ENCODE measurements at places on chromosomes 2 and 18. TPM values are rescaled to one million over a fixed set of nuclear protein-coding genes. Genes with fewer than 3 reads are reported as not detected.

Gene CIDEA
- not detected for total RNA-seq

GRCh38 chr2:25091265-25091664 lies 49.4 kb downstream of the EFR3B start:
- DNase-seq = no peak
- H3K4me1 ChIP-seq = no peaks in the 10 kb centered on the region
- no peaks in the 10 kb centered on the region for H3K27me3 ChIP-seq
- no peak overlapping the region for H3K4me3 ChIP-seq
- H3K27ac ChIP-seq = no peak overlapping the region

DNA sequence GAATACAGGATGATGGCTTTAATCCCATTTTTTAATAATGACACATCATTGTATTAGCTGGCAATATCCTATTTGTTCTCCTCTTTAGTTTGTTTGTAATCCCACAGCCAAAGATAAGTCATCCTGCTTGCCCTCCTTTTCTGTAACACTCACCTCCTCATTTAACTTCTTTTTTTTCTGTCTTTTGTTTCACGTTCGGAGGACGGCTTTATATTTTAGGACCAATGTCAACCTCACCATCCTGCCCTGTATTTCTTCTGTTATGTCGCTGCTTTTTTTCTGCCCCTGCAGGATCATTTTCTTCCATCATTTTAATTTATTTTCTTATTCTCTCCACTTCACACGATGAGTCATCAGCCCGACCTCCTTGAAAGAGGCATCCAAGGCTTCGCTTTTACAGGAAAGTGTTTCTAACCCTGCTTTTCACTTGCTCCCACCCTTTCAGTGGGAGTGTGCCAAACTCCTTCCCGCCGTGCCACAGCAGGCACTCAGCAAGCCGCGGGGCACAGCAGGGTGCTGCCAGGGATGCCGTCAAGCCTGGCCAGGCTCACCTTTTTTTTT lies 11.4 kb downstream of the RAB31 start:
- no peak for DNase-seq
- H3K36me3 ChIP-seq = no peaks in the 10 kb centered on the region
- H3K27ac ChIP-seq = peak overlapping the region; percentile 45
- no peaks in the 10 kb centered on the region for H3K27me3 ChIP-seq
- peaks cover 13% of the 10 kb centered on the region for H3K4me1 ChIP-seq

Gene HOXD1
- total RNA-seq = not detected

Gene SPATA3
- not detected for total RNA-seq

DNA sequence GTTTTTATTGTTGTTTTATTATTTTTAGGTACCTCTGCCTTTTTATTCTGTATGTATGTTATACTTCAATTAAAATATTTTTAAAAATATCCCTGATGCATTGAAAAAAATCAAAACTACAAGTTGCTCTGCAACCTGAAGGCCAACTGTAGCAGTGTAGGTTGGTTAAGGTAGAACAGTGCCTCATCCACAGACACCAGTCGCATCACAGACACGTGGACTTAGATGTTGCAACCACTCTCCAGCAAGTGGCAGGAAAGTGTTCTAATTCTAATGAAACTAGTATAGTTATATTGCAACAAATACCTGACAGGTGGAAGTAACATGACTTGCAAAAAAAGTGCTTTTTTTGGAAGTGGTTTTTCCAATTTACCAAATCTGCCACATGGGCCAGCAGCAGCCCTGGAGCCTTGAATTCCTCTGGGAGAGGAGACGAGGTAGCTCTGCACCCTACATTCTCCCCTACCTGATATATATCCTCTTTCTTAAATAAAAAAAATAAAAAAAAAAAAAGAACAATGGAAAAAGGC lies 28.4 kb upstream of the SLC3A1 start:
- H3K4me1 ChIP-seq = peaks cover 3% of the 10 kb centered on the region
- no peak overlapping the region for H3K27ac ChIP-seq
- no peaks in the 10 kb centered on the region for H3K36me3 ChIP-seq
- no peaks in the 10 kb centered on the region for H3K27me3 ChIP-seq
- no peak for DNase-seq

Gene FZD7
- 14.4 TPM for total RNA-seq

Gene C2orf80
- total RNA-seq = not detected

GRCh38 chr2:29372185-29372584 lies 257.0 kb downstream of the CLIP4 start:
- no peak for DNase-seq
- H3K4me3 ChIP-seq = no peak overlapping the region
- H3K27me3 ChIP-seq = peaks cover 3% of the 10 kb centered on the region
- no peaks in the 10 kb centered on the region for H3K4me1 ChIP-seq
- no peak overlapping the region for H3K27ac ChIP-seq

- H3K27ac ChIP-seq = peak overlapping the region; percentile 68
- H3K36me3 ChIP-seq = no peaks in the 10 kb centered on the region
- peak overlapping the region; percentile 6 for H3K4me3 ChIP-seq
- DNase-seq = peak; percentile 58
- H3K4me1 ChIP-seq = peaks cover 32% of the 10 kb centered on the region
These were observed 183.1 kb upstream of the ARL4C start for GRCh38 chr2:234679741-234680687.

DNA sequence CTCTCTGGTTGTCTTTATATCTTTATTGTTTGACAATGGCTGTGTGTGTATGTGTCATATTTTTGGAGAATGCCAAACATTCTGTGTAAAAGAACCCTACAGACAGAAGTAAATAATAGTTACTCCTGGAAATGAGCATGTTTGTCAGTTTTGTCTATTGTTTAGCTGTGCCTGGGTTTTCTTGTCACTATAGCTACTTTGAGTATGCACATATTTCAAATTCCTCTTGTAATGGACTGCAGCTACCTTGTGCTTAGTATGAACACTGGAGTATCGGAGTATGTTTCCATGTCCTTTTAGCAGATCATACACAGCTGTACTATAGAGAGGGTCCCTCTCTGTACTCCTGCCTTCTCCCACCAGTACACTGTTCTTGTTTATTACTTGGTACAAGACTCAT lies 58.0 kb upstream of the DOCK10 start:
- no peaks in the 10 kb centered on the region for H3K36me3 ChIP-seq
- peaks cover 15% of the 10 kb centered on the region for H3K4me1 ChIP-seq
- H3K4me3 ChIP-seq = no peak overlapping the region

DNA sequence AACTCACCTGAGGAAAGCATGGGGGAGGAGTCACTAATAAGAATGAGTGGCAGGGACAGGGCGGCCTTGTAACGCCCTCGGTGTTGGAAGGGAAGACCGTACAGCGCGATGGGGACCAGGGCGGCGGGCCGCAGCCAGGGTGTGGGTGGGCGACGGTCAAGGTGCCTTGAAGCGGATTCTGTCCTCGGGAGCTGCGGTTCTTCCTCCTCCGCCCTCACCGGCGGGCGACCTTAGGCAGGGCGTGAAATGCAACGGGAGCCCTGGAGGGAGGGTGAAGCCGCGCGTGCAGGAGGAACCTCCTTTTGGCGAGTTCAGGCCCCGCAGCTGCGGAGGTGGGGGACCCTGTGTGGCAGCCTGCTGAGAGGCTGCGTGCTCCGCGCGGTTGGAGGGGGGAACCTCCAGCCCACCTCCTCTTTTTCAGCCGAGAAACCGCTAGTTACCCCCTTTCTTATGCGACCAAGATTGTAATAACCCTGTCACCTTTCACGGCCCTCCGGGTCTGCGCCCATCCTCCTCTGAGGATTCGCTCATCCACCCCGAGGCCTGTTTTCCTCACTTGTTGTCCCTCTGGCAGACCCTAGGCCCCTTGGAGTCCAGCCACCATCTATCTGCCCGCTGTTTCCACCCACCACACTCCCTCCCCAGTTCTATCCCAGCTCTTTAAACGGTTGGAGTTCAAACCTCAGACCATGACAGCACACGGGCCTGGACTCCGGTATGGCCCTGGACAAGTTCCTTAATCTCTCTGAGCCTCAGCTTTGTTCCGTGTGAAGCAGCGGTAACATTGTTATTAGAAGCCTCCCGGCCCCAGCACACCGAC lies 823 bp upstream of the RNU2-63P start:
- DNase-seq = no peak
- no peaks in the 10 kb centered on the region for H3K27me3 ChIP-seq
- H3K4me1 ChIP-seq = no peaks in the 10 kb centered on the region
- peak overlapping the region; percentile 37 for H3K27ac ChIP-seq

Gene SLC9A4
- total RNA-seq = not detected

Gene GRB14
- 7.9 TPM for total RNA-seq

Gene REG3A
- total RNA-seq = 8.3 TPM

DNA sequence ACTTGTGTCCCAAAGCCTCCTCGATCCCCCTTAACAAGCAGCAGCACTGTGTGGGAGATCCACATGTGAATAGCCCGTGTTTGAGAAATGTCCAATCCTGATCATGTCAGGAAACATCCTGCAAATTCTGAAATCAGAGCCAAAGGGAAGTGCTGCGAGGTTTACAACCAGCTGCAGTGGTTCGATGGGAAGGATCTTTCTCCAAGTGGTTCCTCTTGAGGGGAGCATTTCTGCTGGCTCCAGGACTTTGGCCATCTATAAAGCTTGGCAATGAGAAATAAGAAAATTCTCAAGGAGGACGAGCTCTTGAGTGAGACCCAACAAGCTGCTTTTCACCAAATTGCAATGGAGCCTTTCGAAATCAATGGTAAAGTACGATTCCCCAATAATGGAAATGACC lies at the start of gene MARCO:
Gene MARCO, plus strand, starts transcription at position 164 of the 400 bp plus-strand sequence. Its CDS starts 107 bp downstream, at position 271.
- no peak within 1 kb of the TSS for H3K4me3 ChIP-seq
- no peaks in the 10 kb centered on the region for H3K27me3 ChIP-seq
- no peak within 1 kb of the TSS for H3K27ac ChIP-seq
- no peaks in the 10 kb centered on the region for H3K36me3 ChIP-seq

- H3K27me3 ChIP-seq = no peaks in the 10 kb centered on the region
- peaks cover 19% of the 10 kb centered on the region for H3K4me1 ChIP-seq
- H3K27ac ChIP-seq = no peak overlapping the region
- H3K4me3 ChIP-seq = no peak overlapping the region
These were observed 84.3 kb upstream of the ETAA1 start for GRCh38 chr2:67312871-67313270.

Gene SERPINB10
- not detected for total RNA-seq

DNA sequence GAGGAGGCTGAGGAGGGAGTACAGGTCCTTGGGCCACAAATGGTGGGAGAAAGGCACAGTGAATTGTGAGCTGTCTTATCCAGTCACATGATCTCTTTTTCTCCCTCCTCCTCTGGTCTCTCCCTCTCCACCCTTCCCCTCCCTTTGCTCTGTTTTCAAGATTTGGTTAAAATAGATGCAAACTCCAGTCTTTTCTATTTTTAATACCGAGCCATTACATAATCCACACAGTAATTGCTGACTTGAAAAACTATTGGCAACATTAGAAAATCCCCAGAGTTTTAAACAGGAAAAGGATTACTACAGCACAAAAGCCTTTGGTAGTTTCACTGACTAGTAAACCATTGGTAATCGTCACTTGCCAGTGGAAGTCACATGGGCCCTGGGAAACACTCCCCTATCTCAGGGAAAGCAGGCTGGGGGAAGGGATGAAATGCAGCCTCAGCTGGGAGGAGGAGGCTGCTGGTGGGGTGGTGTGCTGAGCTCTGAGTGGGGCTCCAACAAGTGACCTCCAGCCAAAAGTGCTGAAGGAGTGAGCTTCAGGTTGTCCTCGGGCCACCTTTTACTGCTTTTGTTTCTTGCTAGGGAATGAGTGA lies 57.4 kb upstream of the PCBP1 start:
- H3K4me1 ChIP-seq = peaks cover 10% of the 10 kb centered on the region
- peak overlapping the region; percentile 76 for H3K27ac ChIP-seq
- DNase-seq = peak; percentile 42
- no peaks in the 10 kb centered on the region for H3K36me3 ChIP-seq

Gene FBXO41
- total RNA-seq = 6.1 TPM

Gene CDH2
- 37.9 TPM for total RNA-seq

GRCh38 chr18:79337184-79337583 lies 58.5 kb upstream of the NFATC1 start:
- no peaks in the 10 kb centered on the region for H3K4me1 ChIP-seq
- H3K4me3 ChIP-seq = no peak overlapping the region
- no peak for DNase-seq
- H3K27ac ChIP-seq = no peak overlapping the region
- H3K27me3 ChIP-seq = no peaks in the 10 kb centered on the region

Gene CNNM3
- total RNA-seq = 14.3 TPM

Gene ZAP70
- 3.4 TPM for total RNA-seq

Gene AKAIN1
- not detected for total RNA-seq

- no peaks in the 10 kb centered on the region for H3K36me3 ChIP-seq
- no peaks in the 10 kb centered on the region for H3K27me3 ChIP-seq
- peaks cover 38% of the 10 kb centered on the region for H3K4me1 ChIP-seq
- no peak overlapping the region for H3K27ac ChIP-seq
- DNase-seq = no peak
These were observed 28.3 kb downstream of the MYO7B start for GRCh38 chr2:127563458-127564428.

Gene AFG3L2
- total RNA-seq = 58.1 TPM

GRCh38 chr2:14544247-14544646 lies 88.3 kb upstream of the LRATD1 start:
- H3K36me3 ChIP-seq = no peaks in the 10 kb centered on the region
- no peak overlapping the region for H3K27ac ChIP-seq
- H3K4me1 ChIP-seq = no peaks in the 10 kb centered on the region
- H3K4me3 ChIP-seq = no peak overlapping the region
- no peaks in the 10 kb centered on the region for H3K27me3 ChIP-seq
- no peak for DNase-seq

Data from thoracic aorta (tissue), 2 donors.